ENCODE measurements at places on chromosomes 5 and 9.

- DNase-seq = no peak
Measured at GRCh38 chr5:80124121-80124918, 89.2 kb downstream of the THBS4 start.

DNA sequence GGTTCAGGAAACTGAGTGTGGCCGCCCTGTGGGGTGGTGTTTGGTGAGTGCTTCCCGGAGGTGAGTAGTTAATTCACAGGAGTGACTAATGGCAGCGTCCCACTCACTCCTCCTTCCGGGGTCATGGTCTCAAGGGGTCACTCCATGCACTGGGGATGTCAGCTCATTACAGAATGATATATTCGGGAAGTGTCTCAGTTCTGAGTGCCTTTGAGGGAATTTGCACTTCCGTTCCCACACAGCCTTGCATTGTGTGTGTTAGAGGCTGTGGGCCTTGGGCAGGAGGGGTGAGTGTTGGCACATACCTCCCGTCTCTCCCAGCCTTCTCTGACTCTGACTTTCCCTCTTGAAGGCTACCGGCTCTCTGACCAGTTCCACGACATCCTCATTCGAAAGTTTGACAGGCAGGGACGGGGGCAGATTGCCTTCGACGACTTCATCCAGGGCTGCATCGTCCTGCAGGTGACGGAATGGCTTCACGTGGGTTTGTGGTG is 10.5 kb upstream of the AHRR start:
- DNase-seq = no peak

- no peak for DNase-seq
Measured at GRCh38 chr5:26569241-26569928, 469.0 kb downstream of the CDH9 start.

- DNase-seq = no peak
Measured at GRCh38 chr9:132945186-132946130, 1.0 kb upstream of the TSC1 start.

DNA sequence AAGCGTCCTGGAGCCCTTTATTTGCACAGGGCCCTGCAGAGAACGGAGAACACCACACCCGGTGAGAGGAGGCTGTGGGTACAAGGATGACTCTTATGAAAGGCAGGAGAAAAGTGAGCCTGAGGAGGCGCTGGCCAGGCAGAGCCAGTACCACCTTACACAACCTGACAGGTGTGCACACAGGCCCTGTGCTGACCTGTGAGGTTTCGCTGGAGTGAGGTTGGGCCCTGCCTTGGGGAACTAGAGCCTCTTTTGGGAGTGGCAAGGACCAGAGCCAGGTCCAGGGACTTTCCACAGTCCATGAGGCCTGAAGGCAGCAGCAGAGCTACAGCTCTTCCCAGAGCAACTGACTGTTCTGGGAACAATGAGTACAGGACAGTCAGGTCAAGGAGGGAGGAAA is 3.1 kb downstream of the SRD5A1 start:
- no peak for DNase-seq

- DNase-seq = no peak
Measured at GRCh38 chr9:34463901-34464232, 5.3 kb downstream of the DNAI1 start.

GRCh38 chr5:132180134-132180745 is 47.4 kb downstream of the P4HA2 start:
- no peak for DNase-seq

- DNase-seq = no peak
Measured at GRCh38 chr5:172828911-172829431, 5.1 kb upstream of the ERGIC1 start.

Data from stimulated activated CD8-positive, alpha-beta memory T cell treated with anti-CD3 and anti-CD28 coated beads, Interleukin-4, amount 100 ng/mL, for 1 hour (primary cell).